SK-N-SH (cell line): ENCODE measurements at places on chromosomes 1 and 21. TPM values are rescaled to one million over a fixed set of nuclear protein-coding genes. Genes with fewer than 3 reads are reported as not detected.

GRCh38 chr1:65939191-65939590, 146.5 kb downstream of the PDE4B start:
- no peak for DNase-seq

- DNase-seq = no peak
These were observed 26.7 kb downstream of the SLC2A1 start for GRCh38 chr1:42931911-42932422.

- DNase-seq = no peak
These were observed 18.2 kb downstream of the CENPF start for GRCh38 chr1:214621236-214621635.

DNA sequence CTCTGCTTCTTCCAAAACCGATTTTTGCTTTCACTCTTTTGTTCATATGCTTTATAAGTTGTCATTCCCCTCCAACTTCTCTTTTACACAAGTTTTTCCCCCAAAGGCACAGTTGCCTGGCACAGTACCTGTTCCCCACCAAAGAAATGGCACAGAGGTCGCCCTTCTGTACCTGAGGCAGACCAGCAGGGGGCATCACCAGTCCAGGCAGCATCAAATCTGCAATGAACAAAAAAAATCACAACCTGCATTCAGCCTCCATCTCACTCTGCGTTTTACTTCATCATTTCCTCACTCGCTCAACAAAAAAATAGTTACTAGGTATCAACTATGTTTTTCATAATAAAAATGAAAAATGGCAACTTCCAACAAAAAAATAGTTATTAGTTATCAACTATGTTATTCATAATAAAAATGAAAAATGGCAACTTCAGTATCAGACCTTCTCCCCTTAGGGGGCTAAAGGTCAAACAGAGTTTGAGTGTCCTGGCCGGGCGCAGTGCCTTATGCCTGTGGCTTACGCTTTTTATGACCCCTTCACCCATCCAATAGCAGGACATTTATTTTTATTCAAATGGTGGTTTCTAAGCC, 4.1 kb downstream of the EIF2D start:
- peak; percentile 64 for DNase-seq

GRCh38 chr1:6349254-6349943, 44.2 kb downstream of the ACOT7 start:
- no peak for DNase-seq

RGS1 gene
- polyA plus RNA-seq = 0.05 and 0.12 TPM in 2 replicates

DNA sequence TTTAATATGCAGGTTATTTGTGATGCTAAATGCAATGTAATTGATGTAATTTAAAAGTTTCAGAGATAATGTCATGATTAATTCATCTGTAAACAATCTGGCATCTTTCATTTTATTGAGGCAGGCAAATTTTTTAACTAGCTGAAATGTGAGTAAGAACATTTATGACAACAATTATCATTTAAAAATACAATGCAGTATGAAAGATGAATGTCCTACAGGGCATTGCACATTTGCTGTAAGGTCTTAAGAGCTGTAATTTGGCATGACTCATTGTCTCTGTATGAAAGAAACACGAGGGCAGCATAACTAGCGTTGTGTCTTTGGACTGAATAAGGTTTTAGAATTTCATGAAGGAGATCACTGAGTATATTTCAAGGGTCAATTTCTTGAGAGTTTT, 642.8 kb downstream of the PLA2G4A start:
- DNase-seq = no peak

DNA sequence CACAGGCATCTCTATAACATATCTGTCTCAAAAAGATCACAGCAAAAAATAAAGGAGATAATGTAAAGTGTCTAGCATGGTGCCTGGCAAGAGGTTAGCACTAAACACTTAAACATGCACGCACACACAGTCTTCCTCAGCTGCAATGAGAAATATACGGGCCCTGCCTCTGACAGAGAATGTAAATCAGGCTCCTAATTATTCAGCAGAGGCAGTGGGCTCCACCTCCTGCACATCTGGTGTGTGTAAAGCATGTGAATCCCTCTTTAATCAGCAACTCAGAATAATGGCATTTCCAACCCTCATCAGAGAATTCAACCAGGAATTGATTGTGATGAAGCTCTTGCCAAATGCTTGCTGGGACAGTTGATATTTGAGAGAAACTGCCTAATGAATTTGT, 85.6 kb upstream of the KCNA3 start:
- peak; percentile 14 for DNase-seq

- DNase-seq = no peak
These were observed 285.7 kb upstream of the SGIP1 start for GRCh38 chr1:66248257-66248656.

- DNase-seq = no peak
These were observed 2.3 kb downstream of the KRTAP10-8 start for GRCh38 chr21:44614161-44614631.

GFI1 gene
- polyA plus RNA-seq = 0.18 and 0.19 TPM in 2 replicates

DNA sequence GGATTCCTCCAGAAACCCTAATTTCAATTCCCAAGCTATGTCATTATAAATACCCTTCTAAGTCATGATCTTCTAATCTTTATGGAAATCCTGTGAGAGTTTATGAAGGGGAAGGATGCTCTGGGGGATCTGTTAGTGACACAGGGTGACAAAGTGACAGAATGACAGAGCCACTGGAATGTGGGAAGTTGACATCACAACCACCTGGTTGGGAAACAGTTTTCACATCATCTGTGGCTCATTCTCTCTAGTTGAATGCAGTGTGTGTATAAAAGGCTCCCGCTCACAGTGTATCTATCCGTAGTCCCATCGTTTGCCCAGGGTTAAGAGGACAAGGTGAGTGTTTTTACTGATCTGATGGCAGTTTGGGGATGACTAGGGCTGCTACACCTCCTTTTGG, at the start of gene LCE7A:
LCE7A (plus strand) TSS at position 301 of the 400 bp plus-strand sequence. CDS start 702 bp downstream, outside the sequence.
- DNase-seq = no peak

FALEC gene
- 0.50 and 0.72 TPM in 2 replicates for polyA plus RNA-seq

GRCh38 chr1:44681905-44682882, 7.7 kb downstream of the ARMH1 start:
- DNase-seq = no peak

PITHD1 gene
- 36.3 and 41.8 TPM in 2 replicates for polyA plus RNA-seq

CHML gene
- 3.0 and 4.1 TPM in 2 replicates for polyA plus RNA-seq

DNA sequence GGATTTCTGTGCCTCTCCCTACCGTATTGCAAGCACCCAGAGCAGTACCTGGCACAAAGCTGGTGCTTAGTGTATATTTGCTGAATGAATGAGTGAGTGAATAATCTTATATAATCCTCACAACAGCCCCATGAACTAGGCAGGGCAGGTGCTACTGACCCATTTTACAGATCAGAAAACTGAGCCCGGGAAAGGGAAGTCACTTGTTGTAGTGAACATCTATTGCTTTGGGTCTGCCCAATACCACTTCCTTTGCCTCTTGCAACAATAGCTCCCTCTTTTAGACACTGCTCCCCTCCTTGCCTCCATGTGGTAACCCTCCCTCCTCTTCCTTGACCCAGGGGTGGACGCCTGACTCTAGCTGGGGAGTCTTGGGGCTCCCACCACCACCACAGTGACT, 3.1 kb downstream of the CDCP2 start:
- DNase-seq = no peak

DNA sequence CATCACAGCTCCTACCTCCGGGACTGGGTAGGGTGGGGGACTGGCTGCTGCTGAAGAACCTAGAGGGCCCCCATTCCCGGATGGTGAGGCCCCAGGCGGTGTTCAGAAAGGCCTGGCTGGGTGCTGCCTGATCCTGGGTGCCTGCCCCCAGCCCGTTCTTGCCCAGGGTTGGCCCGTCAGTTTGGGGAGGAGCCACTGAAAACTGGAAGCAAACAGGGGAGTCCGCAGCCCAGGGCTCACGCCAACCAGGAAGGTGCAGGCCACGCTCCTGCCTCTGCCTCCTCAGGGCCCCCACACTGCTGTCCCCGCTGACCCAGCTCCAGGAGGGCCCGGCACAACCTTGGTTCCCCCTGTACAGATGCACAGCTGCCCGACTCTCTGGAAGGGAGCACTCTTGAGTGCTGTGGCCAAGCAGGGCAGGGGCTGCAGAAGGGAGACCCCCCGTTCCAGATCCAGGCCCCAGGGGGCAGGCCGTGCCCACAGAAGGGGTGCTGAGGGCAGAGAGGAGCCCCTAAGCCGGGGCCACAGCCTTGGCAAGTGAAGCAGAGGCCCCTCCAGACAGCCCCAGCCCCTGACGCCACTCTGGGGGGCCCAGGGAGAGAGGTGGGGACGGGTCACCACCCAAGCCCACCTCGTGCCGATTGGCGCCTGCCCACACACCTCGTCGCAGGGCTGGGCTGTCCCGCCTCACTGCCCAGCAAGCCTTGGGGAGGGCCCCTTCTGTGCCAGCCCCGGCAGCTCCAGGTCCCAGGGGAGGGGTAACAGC, 5.5 kb downstream of the C1QTNF12 start:
- DNase-seq = no peak

BTBD8 gene
- polyA plus RNA-seq = 0.49 and 0.62 TPM in 2 replicates

- DNase-seq = no peak
These were observed 98.9 kb downstream of the RGS2 start for GRCh38 chr1:192907545-192908243.

GRCh38 chr1:153777648-153778047, 2.4 kb downstream of the SLC27A3 start:
- no peak for DNase-seq

ANKRD35 gene
- 0.05 and 0.08 TPM in 2 replicates for polyA plus RNA-seq

GRCh38 chr1:193416226-193417024, 230.0 kb upstream of the B3GALT2 start:
- no peak for DNase-seq

IL12RB2 gene
- polyA plus RNA-seq = not detected in 2 replicates

DNA sequence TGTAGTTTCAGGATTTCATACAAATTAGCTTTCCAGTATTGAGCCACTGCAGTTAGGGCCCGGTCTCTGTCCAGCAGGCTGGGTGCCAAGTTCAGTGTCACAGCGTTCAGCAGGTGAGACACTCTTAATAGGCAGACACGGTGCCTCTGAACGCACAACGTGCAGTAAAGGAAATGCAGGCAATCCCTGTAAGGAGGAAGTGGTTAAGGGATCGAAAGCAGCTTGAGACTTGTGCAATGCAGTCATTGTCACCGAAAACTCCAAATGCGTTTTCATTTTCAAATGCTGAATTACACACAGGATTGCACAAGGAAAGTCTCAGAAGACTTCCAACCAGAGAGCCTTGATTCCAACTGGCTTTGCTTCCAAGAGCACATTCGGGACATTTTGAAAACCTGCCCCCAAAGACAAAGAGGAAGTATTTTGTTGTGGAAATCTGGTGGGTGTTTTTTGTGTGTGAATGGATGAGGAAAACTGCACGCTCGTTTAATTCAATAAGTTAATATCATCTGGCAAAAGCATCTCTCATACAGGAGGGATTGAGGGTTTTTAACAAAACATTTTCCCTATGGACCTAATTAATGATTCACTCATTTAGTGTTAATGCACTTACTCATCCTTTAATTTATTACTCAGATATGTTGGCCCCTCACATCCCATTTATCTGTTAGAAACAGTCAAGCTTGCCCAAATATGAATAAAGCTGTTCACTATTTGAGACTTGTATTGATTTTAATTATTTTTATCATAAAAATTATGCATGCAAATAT, 61.6 kb downstream of the PTGS2 start:
- no peak for DNase-seq

ZNF683 gene
- polyA plus RNA-seq = not detected in 2 replicates

GRCh38 chr1:214192825-214193643, 87.9 kb upstream of the SMYD2 start:
- no peak for DNase-seq

TCP10L gene
- polyA plus RNA-seq = 0.08 and 0.33 TPM in 2 replicates

DNA sequence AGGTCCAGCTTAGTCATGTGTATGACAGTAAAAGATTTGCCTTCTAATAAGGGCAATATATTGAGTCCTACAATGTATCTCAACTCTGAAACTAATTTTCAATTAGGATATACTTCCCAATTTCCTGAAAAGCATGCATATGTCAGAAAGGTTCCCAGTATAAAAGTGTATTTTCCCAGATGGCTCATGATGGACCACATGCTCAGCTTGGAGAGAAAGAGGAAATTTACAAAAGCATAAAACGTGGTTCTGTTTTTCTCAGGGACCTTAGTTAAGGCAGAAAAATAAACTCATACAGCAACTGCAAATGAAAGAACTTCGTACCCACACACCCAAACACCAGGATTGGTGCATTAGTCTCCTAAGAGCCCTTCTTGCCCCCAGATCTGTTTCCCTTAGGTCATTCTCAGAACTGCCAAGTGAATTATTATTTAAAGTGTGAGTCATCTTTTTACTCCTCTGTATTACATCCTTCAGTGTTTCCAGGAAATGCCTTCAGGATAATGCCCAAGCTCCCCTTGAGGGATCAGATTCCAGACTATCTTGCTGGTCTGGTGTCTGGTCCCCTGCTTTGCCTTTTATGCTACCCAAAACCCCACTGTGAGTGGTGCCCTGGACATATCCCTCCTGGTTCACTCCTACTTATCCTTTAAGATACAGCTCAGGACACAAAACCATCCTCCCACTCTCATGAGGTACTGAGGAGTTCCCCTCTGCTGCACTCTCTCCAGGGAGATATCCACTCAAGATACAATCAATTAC, 57.4 kb downstream of the SSX2IP start:
- DNase-seq = no peak

- no peak for DNase-seq
These were observed 5.1 kb downstream of the ZNF692 start for GRCh38 chr1:248853663-248854375.

GRCh38 chr1:22287946-22288520, 145.1 kb upstream of the WNT4 start:
- DNase-seq = peak; percentile 17

DNAJC28 gene
- polyA plus RNA-seq = 0.58 and 0.88 TPM in 2 replicates

C1orf216 gene
- polyA plus RNA-seq = 20.0 and 28.3 TPM in 2 replicates

- DNase-seq = no peak
These were observed at the start of gene CD52 for GRCh38 chr1:26317612-26318337. TSS of gene CD52 (plus strand) at chr1:26317958. CDS start at chr1:26318018, 60 bp downstream.

DNA sequence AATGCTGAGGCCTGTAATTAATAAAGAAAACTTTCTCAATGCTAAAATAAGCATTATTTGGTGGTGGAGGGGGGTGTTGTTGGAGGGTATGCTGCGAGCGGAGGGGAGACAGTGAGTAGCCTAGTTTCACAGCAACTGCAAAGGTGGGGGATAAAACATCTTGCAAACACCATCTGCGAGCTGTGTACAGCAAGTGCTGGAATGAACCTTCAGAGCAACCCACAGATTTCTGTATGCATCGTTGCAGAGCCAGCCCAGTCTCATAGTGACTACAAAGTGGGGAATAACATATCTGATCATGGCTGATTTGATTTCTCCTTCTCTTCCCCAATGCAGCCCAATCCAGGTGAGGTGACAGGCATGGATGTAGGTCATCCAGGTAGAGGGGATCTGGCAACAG, 80.7 kb upstream of the COG2 start:
- no peak for DNase-seq

DNA sequence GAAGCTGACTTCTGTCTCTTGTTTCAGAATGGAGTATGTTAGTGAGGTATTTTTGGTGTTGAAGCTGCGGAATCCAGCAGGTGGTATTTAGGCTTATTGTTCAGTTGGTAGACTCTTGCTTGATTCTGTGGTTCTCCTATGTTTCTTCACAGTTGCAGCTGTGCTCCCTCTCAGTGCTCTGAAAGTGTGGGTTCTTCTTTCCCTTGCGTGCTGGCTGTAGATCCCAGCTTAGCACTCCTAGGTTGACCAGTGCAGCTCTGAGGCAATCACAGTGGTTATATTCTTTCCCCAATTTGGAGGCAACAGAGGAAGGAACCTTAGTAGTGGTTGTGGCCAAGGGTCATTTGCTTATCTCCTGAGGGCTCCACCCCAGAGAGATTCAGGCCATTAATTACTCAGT, 269.2 kb upstream of the NRIP1 start:
- no peak for DNase-seq

- no peak for DNase-seq
These were observed 12.4 kb downstream of the SLC26A9 start for GRCh38 chr1:205930799-205931281.

C4BPA gene
- not detected in 2 replicates for polyA plus RNA-seq
